ENCODE measurements at places on chromosomes 16 and 17.

GRCh38 chr17:146546-146945 lies 9.2 kb downstream of the SCGB1C2 start:
- DNase-seq, result no peak
- no peak overlapping the region for H3K27ac ChIP-seq
- no peak overlapping the region for H3K4me3 ChIP-seq
- no peaks in the 10 kb centered on the region for H3K36me3 ChIP-seq
- H3K27me3 ChIP-seq, result no peaks in the 10 kb centered on the region

GRCh38 chr17:10226930-10227695 lies 28.7 kb upstream of the GAS7 start:
- DNase-seq, result peak; percentile 44
- no peaks in the 10 kb centered on the region for H3K4me1 ChIP-seq
- H3K27ac ChIP-seq, result no peak overlapping the region
- H3K36me3 ChIP-seq, result no peaks in the 10 kb centered on the region
- no peaks in the 10 kb centered on the region for H3K27me3 ChIP-seq

DNA sequence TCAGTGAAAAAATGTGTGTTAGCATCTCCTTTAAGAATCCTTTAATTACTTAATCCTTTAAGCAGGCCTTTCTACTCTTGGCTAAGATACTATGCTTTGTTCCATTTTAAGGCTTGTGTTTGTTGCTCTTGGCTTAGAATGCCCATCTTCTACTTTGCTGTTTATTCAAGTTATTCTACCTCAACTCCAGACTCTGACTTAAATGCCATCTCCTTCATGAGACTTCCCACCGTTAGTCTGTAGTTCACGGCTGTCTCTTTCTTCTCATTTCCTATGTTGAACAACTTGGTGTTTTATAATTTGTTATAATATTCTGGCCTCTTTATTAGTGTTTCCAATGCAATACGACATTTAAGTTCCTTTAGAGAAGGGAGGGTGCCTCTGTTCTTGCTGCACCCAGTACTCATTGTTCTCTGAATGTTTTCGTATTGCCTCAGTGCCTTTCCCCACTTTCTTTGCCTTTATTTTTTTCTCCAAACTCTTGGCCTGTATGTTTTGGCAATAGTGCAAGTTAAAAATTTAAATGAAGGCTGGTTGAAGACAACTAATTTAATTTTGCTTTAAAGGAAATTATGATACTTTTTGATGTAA lies 6.1 kb upstream of the KRT10 start:
- no peak for DNase-seq
- peaks cover 3% of the 10 kb centered on the region for H3K36me3 ChIP-seq
- H3K27me3 ChIP-seq, result no peaks in the 10 kb centered on the region
- H3K4me1 ChIP-seq, result peaks cover 25% of the 10 kb centered on the region
- H3K27ac ChIP-seq, result no peak overlapping the region

GRCh38 chr16:1667271-1667670 lies 10.8 kb upstream of the JPT2 start:
- H3K36me3 ChIP-seq, result peaks cover 29% of the 10 kb centered on the region
- no peaks in the 10 kb centered on the region for H3K27me3 ChIP-seq
- no peak for DNase-seq
- H3K4me1 ChIP-seq, result no peaks in the 10 kb centered on the region

DNA sequence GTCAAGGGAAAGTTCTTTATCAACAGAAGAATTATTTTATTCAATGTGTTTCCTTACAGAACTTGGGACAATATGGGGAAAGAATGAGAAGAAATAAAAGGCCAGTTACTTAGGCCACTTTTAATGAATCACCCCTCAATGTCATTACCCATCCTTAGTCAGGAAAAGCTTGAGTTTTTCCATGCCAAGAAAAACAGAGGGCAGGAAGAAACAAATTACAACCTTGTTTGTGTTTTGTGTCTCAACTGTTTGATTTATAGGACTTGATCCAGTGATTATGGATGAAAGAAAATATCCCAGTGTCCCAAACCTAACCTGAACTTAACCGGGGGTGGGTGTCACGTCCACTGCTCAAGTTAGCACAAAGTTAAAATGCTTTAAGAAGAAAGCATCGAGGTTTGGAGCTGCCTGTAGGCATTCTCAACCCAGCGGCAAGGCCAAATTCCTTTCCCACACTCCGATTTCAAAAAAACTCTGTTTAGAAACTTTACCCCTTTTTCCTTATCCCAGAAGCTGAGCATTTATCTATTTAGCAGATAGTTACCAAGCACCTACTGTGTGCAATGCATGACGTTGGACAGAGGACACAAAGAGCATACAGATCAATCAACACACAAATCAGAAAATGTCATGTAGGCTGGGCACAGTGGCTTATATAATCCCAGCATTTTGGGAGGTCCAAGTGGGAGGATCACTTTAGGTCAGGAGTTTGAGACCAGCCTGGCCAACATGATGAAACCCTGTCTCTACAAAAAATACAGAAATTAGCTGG lies 14.0 kb upstream of the CYB5B start:
- no peak for DNase-seq
- peaks cover 18% of the 10 kb centered on the region for H3K4me1 ChIP-seq
- H3K27ac ChIP-seq, result peak overlapping the region; percentile 72
- no peaks in the 10 kb centered on the region for H3K27me3 ChIP-seq

- DNase-seq, result no peak
- H3K4me1 ChIP-seq, result peaks cover 35% of the 10 kb centered on the region
- H3K27ac ChIP-seq, result peak overlapping the region; percentile 6
- H3K27me3 ChIP-seq, result no peaks in the 10 kb centered on the region
- peak overlapping the region; percentile 85 for H3K4me3 ChIP-seq
Observed at GRCh38 chr16:30077656-30078055, 1.9 kb downstream of the PPP4C start.

GRCh38 chr17:78239489-78239931 lies 8.1 kb downstream of the TMEM235 start:
- no peak overlapping the region for H3K4me3 ChIP-seq
- H3K27ac ChIP-seq, result no peak overlapping the region
- H3K36me3 ChIP-seq, result no peaks in the 10 kb centered on the region
- H3K27me3 ChIP-seq, result no peaks in the 10 kb centered on the region
- peaks cover 17% of the 10 kb centered on the region for H3K4me1 ChIP-seq

DNA sequence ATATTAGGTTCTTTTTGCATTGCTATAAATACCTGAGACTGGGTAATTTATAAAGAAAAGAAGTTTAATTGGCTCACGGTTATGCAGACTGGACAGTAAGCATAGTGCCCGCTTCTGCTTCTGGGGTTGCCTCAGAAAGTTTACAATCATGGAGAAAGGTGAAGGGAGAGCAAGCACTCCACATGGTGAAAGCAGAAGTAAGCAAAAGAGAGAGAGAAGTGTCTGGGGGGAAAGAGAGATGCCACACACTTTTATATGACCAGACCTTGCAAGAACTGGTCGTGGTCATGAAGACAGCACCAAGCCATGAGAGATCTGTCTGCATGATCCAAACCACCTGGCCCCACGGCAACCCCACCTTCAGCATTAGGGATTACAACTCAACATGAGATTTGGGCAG lies 45.4 kb downstream of the KCNJ16 start:
- no peak for DNase-seq
- no peaks in the 10 kb centered on the region for H3K4me1 ChIP-seq
- no peaks in the 10 kb centered on the region for H3K27me3 ChIP-seq

- peaks cover 5% of the 10 kb centered on the region for H3K36me3 ChIP-seq
- no peak overlapping the region for H3K27ac ChIP-seq
- H3K4me1 ChIP-seq, result no peaks in the 10 kb centered on the region
- no peak for DNase-seq
- no peak overlapping the region for H3K4me3 ChIP-seq
Observed at GRCh38 chr16:912684-913613, 57.8 kb downstream of the LMF1 start.

DNA sequence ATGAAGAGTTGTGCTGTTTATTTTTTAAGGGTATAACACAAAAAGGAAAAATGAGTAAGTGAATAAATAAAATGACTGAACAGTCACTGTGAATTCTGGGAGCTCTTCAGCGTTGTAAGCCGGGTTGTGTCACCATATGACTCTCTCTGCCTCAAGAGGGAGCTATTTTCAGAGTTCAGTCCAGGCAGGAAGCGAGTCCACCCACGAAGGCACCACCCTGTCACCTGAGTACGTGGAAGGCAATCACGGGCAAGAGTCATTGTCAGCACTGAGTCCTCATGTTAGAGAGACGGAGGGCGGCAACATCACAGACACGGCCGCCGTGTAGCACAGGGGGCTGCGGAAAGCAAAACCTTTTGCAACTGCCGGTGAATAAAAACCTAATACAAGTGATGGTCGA lies 227.6 kb downstream of the UTP18 start:
- peaks cover 18% of the 10 kb centered on the region for H3K27me3 ChIP-seq
- no peak overlapping the region for H3K27ac ChIP-seq
- H3K4me1 ChIP-seq, result no peaks in the 10 kb centered on the region

GRCh38 chr16:55947366-55947765 lies 72.2 kb upstream of the CES5A start:
- H3K27ac ChIP-seq, result no peak overlapping the region
- DNase-seq, result no peak
- peaks cover 58% of the 10 kb centered on the region for H3K27me3 ChIP-seq
- H3K36me3 ChIP-seq, result no peaks in the 10 kb centered on the region
